Activated B cell treated with CpG ODN at 0.5 μM for 24 hours (primary cell): ENCODE measurements at places on chromosomes 3 and 15. TPM values are rescaled to one million over a fixed set of nuclear protein-coding genes. Genes with fewer than 3 reads are reported as not detected.

Gene RLBP1
- total RNA-seq, result not detected in 2 replicates

Gene MUC4
- total RNA-seq, result 0.09 TPM in 1 of 2 replicates, not detected in the other

Gene SERINC4
- total RNA-seq, result 0.11 and 0.20 TPM in 2 replicates

DNA sequence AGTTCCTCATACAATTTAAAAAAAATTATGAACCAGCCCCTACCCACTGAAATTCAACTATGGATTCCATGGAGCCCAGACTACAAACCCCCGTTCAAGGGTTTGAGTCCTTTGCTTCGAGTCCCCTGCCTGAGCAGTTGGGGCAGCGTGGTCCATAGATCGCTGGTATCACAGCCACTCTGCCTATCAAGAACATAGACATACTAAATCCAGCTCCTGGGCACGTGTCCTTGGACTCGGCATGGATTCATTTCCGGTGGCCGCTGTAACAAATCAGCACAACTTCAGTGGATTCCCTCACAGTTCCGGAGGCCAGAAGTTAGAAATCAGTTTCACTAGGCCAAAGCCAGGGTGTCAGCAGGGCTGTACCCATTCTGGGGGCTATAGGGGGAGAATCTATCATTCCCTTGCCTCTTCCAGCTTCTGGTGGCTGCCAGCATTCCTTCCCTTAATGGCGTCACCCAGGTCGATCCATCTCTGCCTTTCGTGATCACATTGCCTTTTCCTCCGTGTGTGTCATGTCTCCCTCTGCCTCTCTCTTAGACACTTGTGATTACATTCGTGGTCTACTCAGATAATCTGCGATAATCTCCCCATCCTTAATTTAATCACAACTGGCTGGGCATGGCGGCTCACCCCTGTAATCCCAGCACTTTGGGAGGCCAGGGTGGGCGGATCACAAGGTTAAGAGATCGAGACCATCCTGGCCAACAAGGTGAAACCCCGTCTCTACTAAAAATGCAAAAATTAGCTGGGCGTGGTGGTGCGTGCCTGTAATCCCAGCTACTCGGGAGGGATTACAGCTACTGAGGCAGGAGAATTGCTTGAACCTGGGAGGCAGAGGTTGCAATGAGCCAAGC lies 4.6 kb upstream of the TMEM44 start:
- H3K27me3 ChIP-seq, result no peaks in the 10 kb centered on the region
- H3K4me3 ChIP-seq, result no peak overlapping the region
- peaks cover 15% of the 10 kb centered on the region for H3K4me1 ChIP-seq
- no peak overlapping the region for H3K27ac ChIP-seq
- H3K36me3 ChIP-seq, result peaks cover 27% of the 10 kb centered on the region

DNA sequence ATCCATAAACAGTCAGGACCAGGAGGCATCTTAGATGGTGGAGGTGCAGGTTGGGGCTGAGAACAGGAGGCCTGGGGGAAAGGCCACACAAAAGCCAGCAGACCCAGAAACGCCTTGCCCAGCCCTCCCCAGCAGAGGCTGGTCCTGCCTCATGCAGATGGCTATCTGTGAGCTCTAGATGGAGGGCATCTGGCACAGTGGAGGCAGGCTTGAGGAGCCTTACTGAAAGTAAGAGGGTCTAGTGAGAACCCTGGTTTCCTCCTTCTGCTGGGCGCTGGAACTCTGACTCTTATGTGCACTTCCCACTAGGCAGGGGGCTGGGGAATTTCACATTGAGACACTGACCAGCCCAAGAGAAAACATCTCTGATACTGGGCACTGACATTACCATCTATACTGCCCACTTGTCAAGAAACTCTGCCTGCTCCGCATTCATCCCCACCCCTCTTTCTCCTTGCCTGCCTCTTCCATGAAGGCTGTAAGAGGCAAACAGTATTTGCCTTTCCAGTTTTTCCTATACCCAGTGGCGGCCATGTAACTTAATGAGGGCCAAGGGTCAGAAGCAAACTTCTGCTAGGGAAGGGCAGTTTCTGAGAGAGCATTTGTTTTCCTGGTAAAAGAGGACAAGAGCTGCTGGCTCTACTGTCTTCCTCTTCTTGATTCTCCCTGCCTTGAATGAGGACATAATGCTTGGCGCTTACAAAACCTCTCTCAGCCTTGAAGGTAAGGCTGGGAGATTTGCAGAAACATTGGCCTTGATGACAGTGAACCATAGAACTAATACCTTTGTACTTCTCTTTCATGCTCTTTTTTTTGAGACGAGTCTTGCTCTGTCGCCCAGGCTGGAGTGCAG lies 4.4 kb upstream of the SCN5A start:
- H3K27me3 ChIP-seq, result peaks cover 30% of the 10 kb centered on the region
- H3K27ac ChIP-seq, result no peak overlapping the region
- H3K4me1 ChIP-seq, result peaks cover 2% of the 10 kb centered on the region
- no peak for DNase-seq
- no peaks in the 10 kb centered on the region for H3K36me3 ChIP-seq

DNA sequence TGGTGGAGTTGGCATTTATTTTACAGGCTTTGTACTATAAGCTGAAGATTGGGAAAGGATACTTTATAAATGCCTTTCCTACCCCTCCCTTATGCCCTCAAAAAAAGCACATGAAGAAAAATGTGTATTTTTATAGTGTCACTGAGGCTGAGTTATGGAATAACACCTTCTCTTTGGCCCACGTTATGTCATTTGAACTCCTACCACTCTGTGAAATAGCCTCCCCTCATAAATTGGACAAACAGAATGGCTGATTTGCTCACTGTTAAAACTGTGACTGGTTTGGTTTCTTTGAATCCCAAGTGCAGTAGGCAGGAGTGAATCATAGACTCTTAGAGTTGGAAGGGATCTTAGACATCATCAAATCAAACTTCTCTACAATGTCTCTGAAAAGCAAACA lies 95.2 kb upstream of the SKOR1 start:
- peaks cover 8% of the 10 kb centered on the region for H3K36me3 ChIP-seq
- no peak overlapping the region for H3K4me3 ChIP-seq
- H3K4me1 ChIP-seq, result peaks cover 2% of the 10 kb centered on the region
- H3K27ac ChIP-seq, result no peak overlapping the region

DNA sequence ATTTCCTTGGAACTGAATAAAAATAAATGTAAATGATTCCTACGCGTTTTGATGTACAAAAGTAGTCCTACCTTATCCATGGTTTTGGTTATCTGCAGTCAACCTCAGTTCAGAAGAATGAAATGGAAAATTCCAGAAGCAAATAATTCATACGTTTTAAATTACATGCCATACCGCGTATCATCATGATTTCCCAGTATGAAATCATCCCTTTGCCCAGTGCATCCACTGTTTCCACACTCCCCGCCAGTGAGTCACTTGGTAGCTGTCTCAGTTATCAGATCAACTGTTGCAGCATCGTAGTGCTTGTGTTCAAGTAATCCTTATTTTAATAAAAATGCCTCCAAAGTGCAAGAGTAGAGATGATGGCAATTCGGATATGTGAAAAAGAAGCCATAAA lies 9.1 kb upstream of the MFSD1 start:
- H3K27ac ChIP-seq, result no peak overlapping the region
- H3K4me3 ChIP-seq, result no peak overlapping the region

- H3K4me1 ChIP-seq, result no peaks in the 10 kb centered on the region
- peaks cover 5% of the 10 kb centered on the region for H3K27me3 ChIP-seq
- no peak overlapping the region for H3K27ac ChIP-seq
- no peak for DNase-seq
Measured at GRCh38 chr3:10682692-10683091, 133.3 kb upstream of the SLC6A11 start.

- DNase-seq, result no peak
- peaks cover 4% of the 10 kb centered on the region for H3K27me3 ChIP-seq
- H3K4me1 ChIP-seq, result no peaks in the 10 kb centered on the region
- H3K27ac ChIP-seq, result no peak overlapping the region
- H3K36me3 ChIP-seq, result no peaks in the 10 kb centered on the region
Measured at GRCh38 chr3:16203671-16204629, 29.5 kb downstream of the GALNT15 start.

GRCh38 chr3:126753191-126754160 lies 49.4 kb downstream of the CHCHD6 start:
- H3K27me3 ChIP-seq, result no peaks in the 10 kb centered on the region
- peaks cover 14% of the 10 kb centered on the region for H3K4me1 ChIP-seq
- H3K4me3 ChIP-seq, result no peak overlapping the region
- no peak for DNase-seq

- no peak for DNase-seq
- H3K4me1 ChIP-seq, result no peaks in the 10 kb centered on the region
- H3K4me3 ChIP-seq, result no peak overlapping the region
- no peaks in the 10 kb centered on the region for H3K36me3 ChIP-seq
- no peak overlapping the region for H3K27ac ChIP-seq
Measured at GRCh38 chr3:172031996-172032395, 7.4 kb upstream of the FNDC3B start.

- peaks cover 8% of the 10 kb centered on the region for H3K27me3 ChIP-seq
- no peaks in the 10 kb centered on the region for H3K4me1 ChIP-seq
- H3K4me3 ChIP-seq, result no peak overlapping the region
Measured at GRCh38 chr3:16064642-16065414, 109.7 kb upstream of the GALNT15 start.

- H3K27me3 ChIP-seq, result no peaks in the 10 kb centered on the region
- H3K27ac ChIP-seq, result no peak overlapping the region
- no peaks in the 10 kb centered on the region for H3K36me3 ChIP-seq
- H3K4me1 ChIP-seq, result no peaks in the 10 kb centered on the region
Measured at GRCh38 chr3:67311440-67311839, 313.3 kb downstream of the KBTBD8 start.
